GM19239 (cell line): ENCODE measurements at places on chromosomes 3 and 15.

GRCh38 chr3:152040319-152040718 is 166.9 kb downstream of the SUCNR1 start:
- no peak for DNase-seq

DNA sequence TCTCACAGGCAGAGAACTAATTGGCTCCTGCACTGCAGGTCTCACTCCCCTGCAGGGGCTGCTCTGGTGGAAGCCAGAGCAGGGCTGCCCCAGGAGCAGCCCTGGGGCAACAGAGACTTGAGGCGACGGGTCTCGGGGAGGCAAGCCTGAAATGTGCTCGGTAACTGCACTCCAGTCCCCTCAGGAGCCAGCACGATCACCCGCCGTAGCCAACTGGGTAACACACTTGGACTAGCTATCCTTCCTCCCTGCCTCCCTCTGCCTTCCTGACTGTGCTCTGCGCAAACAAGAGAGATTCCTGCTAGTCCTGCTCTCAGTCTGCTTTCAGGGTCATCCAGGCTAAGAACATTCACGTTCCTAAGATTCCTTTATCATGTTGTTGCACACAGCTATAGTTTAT is 140.7 kb upstream of the NSMCE3 start:
- DNase-seq, result no peak

- DNase-seq, result no peak
These were observed 346.5 kb upstream of the CNTN4 start for GRCh38 chr3:1752205-1752604.

DNA sequence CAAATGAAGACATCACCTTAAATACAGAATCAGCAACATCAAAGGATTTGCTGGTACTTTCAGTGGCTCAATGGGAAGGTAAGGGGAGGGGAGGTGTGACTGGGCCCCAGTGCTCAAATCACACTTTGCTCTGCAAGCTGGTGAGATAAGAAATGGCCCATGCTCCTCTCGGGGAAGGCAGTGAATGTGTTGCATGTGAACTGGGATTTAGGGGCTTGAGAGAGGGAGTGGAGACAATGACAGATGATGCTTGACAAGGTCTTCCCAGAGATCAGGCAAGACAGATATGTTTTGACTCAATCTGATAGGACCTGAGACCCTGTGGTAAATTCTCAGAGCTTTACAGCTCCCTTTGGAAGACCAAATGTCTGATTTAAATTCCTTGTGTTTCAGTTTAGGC is 233.0 kb upstream of the PROK2 start:
- no peak for DNase-seq

- no peak for DNase-seq
These were observed 265.6 kb upstream of the ATP11B start for GRCh38 chr3:182527745-182528144.

DNA sequence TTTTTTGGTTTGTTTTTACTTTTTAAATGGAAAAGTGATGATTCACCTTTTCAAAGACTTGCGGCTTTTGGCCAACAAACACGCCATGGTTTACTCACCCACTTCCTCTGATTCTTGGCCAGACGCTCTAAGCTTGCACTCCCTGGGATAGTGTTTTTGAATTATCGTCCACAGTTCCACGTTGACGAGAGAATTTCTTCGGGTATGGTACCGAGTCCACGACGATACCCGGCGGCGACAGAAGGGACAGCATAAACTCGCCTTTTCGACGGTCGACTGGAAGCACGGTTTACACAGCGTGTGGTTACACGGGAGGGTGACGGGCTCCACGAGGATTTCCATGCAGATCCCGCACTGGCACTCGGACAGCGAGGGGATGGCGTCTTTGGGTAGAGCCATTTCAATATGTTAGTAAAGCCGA is 783 bp downstream of the RNF168 start:
- no peak for DNase-seq

DNA sequence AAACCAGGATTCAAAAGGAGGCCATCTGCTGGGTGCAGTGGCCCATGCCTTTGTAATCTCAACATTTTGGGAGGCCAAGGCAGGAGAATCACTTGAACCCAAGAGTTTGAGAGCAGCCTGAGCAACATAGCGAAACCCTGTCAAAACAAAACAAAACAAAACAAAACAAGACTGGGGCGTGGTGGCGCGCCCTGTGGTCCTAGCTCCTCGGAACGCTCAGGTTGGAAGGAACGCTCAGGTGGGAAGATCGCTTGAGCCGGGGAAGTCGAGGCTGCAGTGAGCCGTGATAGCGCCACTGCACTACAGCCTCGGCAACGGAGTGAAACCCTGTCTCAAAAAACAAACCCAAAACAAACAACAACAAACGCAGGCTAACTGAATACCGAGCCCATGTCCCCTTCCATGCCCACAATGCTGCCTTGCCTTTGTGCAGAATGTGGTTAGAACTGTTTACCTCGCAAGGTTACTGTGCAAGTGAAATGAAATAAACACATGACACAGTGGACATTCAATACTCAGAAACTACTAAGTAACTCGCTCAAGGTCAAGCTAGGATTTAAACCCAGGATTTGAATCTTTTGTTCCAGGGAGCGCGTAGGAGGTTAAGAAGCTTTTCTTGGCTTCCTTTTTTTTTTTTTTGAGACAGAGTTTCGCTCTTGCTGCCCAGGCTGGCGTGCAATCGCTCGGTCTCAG is 766 bp upstream of the EMC4 start:
- DNase-seq, result no peak

DNA sequence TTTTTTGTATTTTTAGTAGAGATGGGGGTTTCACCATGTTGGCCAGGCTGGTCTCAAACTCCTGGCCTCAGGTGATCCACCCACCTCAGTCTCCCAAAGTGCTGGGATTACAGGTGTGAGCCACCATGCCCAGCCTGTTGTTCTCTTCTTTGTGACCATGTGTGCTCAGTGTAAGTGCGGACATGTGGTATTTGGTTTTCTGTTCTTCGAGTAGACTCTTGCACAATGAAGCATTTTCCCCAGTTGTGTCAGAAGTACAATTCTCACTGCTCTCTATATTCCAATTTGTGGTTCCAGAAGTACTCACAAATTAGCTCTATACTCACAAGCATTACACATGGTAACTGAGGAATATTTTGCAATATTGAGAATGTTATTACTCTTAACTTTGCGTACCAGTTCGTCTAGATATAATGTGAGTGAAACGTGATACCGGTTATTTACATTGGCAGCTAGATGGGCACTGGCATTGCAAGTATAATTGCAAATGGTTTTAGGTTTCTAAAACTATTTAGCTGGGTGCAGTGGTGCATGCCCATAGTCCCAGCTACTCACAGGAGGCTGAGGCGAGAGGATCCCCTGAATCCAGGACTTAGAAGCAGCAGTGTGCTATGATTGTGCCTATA is 34.2 kb upstream of the MTMR14 start:
- DNase-seq, result no peak

GRCh38 chr15:56234804-56235203 is 8.9 kb downstream of the RFX7 start:
- no peak for DNase-seq

DNA sequence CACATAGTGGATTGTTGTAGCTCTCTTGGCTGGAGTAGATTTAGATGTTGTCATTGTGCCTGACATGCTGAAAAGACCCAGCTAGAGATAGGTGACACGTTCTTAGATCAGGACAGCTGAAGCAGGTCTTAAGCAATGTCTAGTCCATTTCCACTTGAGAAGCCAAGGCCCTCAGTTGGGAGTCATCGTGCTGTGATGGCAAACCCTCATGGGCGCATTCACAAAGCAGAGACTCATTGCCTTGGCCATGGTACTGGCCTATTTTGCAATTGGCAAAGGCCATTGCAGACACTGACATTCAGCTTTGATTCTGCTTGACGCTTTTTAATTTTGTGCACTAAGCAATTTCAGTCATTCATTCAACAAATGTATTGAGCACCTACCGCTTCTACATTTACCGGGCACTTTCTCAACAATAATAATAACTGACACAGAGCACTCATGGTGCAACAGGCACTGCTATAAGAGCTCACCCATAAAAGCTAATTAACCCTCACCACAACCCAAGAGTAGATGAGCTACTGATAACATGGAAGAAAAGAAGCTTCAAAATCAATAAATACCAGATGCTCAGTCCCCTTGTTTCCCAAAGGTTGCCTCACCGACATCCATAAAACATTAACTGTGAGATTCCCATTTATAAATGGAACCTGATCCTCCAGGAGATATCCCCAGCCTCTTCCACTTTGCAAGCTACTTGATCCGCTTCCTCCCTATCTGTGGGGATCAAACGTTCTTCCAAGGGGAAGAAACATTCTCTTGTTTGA is 200.1 kb downstream of the TLE3 start:
- no peak for DNase-seq

DNA sequence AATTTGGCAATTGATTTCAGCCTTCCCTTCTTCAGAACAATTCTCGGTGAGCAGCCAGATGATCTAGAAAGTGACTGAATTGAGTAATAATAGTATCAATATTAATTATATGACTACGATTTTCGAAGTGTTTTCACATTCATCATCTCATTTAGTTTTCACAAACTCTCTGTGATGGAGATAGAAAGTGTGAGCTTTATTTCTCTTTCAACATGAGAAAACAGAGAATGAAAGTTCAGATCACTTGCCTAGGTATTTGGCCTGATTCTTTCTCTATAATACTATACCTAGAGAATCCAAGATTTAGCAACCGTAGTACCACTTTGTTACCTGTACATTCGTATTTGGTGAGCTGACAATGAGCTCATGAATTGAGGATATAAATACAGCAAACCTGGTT is 739.2 kb upstream of the NR2F2 start:
- no peak for DNase-seq

DNA sequence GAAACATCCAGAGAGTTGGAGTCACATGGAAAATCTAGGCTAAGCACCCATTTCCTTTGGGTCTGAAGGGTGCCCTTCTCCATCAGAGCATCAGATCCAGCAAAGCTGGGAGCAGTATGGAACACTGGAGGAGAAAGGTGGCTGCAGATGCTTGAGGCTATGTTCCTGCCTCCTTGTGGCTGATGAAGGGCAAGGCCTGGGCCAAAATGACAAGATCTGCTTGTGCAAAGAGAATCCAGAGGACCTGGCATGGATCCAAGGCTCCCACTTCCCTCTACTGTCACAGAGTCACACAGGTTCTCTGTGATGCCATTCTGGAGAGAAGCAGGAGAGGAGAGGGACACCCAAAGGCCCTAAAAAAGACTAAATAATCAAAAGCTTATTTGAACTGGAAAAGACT is 9.2 kb upstream of the ATP8B4 start:
- no peak for DNase-seq

DNA sequence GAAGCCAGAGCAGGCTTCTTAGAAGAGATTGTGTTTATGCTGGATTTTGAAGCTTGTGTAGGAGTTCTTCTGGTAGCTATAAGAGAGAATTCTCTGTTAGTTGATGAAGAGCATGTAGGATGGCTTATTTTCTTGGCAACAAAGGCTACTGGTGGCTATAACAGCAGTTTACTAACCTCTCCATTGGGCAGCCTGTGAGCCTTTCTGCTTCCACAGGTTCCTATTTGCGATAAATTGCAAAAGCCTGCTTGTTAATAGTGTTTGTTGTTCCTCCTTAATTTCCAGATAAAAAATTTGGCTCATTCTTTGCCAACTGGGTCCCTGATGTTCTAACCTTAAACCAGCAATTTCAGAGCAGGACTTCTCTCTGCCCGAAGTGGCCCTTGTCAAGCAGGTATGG is 290.6 kb upstream of the TRIM42 start:
- DNase-seq, result no peak

DNA sequence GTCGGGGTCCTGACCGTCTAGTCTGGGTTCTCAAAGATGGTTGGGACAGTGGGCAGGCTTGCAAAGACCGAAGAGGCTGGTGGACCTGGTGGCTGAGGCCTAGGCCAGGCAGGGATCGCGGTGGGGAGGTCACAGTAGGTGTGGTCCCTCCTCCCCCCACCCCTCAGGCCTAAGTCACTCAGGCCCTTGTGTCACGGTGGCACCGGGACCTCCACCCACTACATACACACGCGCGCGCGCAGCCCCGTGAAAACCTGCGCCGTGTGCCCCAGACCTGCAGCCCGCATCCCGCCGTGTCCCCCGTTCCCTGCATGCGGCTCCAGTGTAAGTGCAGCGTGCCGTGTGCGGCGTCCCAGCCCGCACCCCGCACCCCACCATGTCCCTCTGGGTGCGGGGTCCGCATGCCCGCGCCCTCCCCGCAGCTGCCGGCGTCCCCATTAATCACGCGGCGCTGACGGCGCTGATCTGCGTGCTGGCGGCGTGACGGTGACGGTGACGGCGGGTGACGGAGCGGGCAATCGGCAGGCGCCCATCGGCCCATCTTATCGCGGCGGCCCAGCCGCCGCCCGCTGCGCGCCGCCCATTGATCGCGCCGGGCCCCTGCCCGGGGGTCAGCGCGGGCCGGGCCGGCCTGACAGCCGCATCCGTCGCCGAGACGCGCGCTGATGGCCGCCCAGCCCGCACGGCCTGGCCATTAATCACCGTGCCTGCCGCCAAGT is 24.4 kb downstream of the SEC61A1 start:
- DNase-seq, result no peak

GRCh38 chr3:67946436-67946835 is 292.0 kb upstream of the SUCLG2 start:
- DNase-seq, result no peak

DNA sequence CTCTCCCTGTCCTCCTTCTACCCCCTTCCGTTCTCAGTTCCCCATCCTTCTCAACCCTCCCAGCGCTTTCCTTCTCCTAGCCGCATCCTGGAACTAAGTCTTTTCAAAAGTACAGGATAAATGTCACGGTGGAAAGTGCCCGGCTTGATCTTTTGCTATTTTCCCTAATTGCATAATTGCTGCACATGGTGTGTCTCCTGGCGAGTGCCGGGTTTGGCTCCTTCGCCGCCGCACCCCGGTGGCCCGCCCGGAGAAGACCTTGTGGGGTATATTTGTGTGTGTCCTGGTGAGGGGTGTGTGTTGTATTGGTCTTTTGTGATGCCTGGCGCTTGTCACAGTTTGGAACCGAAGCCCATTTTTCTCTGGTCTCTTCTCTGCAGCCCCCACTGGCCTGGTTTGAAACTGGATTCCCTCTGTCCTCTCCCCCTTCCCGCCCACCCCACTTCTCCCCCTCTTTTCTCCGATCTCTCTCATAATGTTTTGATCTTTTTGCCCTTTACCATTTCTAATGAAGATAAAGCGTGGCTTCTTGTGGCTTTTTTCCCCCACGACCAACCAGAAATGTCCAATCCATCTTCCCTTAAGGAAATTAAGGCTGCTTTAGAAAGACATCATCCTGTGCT is 692 bp downstream of the UBE2E2 start:
- no peak for DNase-seq

- no peak for DNase-seq
These were observed 165.8 kb downstream of the GOLIM4 start for GRCh38 chr3:167929968-167930367.

DNA sequence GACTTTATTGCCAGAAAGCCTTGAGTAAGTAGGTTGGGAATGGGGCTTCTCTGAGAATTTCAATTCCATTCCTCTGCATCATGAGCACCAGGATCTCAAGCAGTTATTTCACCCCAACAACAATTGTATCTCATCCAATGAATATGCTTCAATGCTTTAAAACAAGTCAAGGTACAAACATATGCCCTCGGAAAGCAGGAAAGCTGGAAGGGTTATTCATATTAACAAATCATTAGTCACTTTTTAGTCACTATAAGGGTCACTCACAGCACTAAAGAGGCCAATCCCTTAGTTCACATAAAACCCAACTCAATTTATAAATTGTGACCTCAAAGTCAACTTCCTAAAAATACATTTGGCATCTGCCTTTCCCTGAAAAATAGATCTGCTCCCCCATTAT is 16.2 kb downstream of the MB21D2 start:
- no peak for DNase-seq

GRCh38 chr15:25391971-25392721 is 46.7 kb downstream of the UBE3A start:
- no peak for DNase-seq
